ENCODE measurements at places on chromosomes 5 and 9. TPM values are rescaled to one million over a fixed set of nuclear protein-coding genes. Genes with fewer than 3 reads are reported as not detected.

DNA sequence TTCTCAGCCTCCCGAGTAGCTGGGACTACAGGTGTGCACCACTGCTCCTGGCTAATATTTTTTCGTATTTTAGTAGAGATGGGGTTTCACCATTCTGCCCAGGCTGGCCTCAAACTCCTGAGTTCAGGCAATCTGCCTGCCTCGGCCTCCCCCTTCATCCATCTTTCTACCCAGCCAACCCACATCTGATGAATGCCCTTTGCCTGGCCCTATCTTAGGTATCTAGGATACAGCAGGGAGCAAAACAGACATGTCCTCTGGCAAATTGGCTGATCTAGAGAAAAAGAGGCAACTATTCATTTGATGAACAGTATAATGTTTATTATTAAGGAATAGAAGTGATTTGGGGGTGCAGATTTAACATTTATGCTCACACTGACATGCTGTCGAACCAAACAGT is 123.0 kb downstream of the TRIO start:
- DNase-seq, result no peak

DNA sequence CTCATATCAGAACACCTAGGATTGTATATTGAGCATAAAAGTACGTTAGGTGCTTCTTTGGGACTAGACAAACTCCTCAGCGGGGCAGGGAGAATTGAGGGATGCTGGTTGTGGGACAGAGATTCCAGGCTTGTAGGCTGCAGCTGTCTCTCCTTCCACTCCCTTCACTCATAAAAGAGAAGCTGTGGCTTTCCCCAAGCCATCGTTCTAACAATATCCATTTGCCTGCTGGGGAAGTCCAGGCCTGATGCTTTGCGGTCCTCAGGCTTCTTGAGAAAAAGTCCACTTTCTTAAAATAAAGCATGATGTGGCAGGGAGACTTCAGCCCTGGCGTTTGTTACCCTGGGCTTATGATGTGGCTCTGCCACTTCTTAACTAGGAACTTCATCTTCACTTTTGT is 129.3 kb upstream of the OSMR start:
- DNase-seq, result no peak

- no peak for DNase-seq
These were observed 182.9 kb downstream of the CD180 start for GRCh38 chr5:67013719-67014118.

DNA sequence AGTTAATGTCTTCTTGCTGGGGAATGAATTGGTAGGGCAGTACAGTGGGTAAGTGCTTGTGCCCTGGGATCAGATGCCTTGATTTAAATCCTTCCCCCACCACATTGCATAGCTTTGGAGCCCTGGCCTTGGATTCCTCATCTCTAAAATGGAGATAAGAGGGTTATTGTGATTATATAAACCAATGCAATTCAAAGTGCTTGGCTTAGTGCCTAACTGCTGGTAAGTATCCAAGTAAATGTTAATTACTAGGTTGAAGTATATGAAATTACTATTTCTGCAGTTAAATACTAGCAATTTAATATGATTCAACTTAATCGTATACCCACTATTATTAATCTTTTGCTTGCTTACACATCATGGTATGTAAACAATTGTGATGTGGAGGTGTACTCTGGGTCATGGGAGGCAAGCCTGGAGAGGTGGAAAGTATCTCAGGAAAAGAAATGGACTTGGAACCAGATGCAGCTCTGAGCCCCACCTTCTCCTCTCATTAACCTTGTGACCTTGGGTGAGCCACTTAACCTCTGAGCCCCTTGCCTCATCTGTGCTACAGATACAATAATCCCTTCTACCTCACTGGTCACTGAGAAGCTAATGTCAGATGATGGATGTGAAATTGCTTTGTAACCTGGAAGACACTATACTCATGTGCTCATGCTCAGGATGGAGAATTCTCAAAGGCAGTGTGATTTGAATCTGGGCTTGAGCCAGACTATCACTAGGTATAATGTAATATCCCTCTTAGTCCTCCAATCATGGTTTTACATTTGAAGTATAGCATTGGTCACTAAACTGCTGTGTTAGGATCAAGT is 23.8 kb downstream of the NEUROG1 start:
- no peak for DNase-seq

DNA sequence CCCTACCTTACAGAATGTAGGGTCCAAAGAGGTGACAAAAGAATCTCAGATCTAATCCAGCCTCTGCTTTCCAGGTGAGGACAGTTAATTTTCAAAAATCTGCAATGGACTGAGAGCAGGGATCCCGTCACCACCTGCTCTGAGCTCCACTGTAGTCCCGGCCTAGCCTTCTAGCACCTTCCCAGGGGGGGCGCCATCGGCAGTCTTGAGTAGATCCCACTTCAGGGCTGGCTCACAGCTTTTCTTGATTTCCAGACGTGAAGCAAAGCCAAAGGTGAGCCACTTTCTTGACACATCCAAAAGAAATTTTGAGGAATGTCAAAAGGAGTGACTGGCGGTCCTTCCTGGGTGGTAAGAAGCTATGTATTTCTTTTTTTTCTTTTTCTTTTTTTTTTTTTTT is 114.1 kb downstream of the SYK start:
- no peak for DNase-seq

DNA sequence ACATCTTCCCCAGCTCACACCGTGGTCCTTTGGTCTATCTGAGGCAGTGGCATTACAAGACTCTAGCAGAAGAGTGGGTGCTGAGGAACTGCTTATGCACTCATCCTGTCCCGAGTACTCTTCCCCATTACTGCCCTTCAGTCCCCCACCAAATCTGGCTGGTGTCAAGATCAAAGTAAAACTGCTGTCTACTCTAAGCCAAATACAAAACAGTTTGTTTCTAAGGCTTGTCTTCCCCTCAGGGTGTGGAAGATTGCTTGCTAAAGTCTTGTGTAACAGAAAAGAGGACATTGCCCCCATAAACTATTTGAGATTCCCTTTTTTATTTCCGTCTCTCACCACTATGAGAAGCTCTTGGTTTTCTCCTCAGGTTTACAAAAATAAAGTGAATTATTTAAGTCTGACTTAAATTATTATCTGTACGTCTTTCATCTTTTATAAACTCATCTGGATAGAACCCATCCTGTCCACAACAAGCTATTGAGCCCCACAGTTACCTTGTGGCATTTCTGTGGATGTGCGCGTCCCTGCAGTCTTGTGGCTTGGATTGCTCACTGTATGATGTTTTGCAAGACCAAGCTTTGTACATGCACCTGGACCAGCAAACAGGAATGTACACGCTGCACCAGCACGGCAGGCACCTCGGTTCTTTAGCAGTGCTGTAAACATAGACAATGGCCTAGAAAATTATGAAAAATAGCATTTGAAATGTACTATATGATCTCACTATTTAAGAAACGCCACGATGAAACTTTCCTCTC is 61.0 kb downstream of the CYSTM1 start:
- no peak for DNase-seq

DNA sequence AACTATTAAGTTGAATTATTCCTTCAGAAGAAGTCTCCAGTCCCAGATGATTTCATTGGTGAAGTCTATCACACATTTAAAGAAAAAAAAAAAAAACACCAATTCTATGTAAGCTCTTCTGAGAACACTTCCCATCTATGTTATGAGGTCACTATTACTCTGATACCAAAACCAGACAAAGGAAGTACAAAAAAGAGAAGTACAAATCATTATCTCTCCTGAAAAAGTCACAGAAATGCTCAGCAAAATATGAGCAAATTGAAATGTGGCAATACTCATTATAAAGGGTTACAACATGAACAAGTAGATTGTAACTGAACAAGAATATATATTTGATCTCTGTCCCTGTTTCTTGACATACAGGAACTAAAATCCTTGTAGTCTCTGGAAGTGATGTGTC is 280.4 kb downstream of the TLE1 start:
- DNase-seq, result no peak

- no peak for DNase-seq
These were observed 47.7 kb upstream of the TMC1 start for GRCh38 chr9:72473474-72474261.

- no peak for DNase-seq
These were observed 4.2 kb upstream of the EPB41L4B start for GRCh38 chr9:109325089-109325488.

DNA sequence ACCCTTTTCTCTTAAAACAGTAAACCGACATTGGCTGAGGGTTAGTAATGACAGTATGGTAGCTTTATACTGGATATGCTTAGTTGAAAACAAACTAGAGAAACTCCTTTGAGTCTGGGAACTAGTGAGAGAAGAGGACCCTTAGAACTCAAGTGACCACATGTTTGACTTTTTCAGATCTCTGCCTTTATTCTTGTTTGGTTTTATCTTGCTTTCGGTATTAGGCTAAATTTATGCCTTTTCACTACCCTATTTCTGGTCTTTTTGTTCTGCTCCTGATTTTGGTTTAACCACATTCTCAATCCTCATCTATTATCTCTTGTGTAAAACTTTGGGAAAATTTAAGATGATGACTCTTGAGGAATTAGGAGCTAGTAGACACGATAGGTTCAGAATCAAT is 11.0 kb downstream of the SNAPC3 start:
- DNase-seq, result no peak

- no peak for DNase-seq
These were observed 13.7 kb downstream of the TRIO start for GRCh38 chr5:14156650-14157492.

DNA sequence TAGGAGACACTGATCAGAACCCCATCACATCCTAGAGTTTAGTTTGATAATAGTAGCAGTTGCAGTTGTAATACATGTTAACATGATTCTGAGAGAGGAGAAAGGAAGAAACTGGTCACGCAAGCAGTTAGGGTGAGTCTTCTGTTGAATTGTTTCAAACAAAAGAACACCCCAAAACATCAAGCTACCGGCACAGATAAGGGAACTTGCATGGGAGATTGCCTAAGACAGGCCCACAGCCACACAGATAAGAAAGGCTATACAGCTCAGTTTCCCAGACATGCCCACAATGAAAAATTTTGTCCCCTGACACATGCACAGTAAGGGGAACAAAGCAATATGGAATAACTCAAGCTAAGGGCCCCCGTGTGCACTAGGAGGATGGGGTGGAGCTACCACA is 15.9 kb downstream of the HSPB3 start:
- no peak for DNase-seq

GRCh38 chr9:88781628-88782391 is 209.5 kb upstream of the S1PR3 start:
- DNase-seq, result no peak

DNA sequence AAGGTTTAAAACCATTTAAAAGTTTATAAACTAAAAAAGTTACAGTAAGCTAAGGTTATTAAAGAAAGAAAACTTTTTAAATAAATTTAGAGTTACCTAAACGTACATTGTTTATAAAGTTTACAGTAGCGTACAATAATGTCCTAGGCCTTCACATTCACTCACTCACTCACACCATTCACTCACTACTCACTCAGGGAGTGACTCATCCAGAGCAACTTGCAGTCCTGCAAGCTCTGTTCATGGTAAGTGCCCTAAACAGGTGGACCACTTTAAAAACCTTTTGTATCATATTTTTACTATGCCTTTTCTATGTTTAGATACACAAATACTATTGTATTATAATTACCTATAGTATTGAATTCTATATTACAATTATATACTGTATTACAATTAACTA is 190.8 kb upstream of the RASA1 start:
- no peak for DNase-seq

DNA sequence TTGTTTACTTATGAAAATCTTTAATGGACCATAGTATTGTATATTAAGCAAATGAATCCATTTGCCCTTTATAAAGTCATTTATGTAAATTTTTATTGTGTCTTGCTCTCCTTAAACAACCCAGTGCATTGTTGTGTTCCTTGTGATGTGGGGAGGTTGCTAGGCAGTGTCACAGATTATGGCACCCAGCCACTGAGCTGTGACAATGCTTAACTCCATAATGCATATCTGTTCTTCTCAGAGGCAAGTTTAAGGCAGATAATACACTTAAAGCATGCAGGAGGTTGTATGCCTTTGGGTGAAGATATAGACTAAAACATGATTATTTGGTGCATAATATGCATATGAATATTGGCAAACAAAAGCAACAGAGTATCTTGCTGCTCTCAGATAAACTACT is 269.6 kb upstream of the RIOK2 start:
- DNase-seq, result no peak

The ARSB gene
- total RNA-seq, result 27.0 TPM

The IL13 gene
- total RNA-seq, result not detected

The PCDH12 gene
- total RNA-seq, result 14.6 TPM

The GPR151 gene
- total RNA-seq, result not detected

Data from urinary bladder (tissue), 4 donors.